Aortic smooth muscle cell (primary cell): ENCODE measurements at places on chromosomes 4 and X. TPM values are rescaled to one million over a fixed set of nuclear protein-coding genes. Genes with fewer than 3 reads are reported as not detected.

The GABRB1 gene
- 3.3 and 5.8 TPM in 2 replicates for total RNA-seq

The MORF4L2 gene
- 517 and 555 TPM in 2 replicates for total RNA-seq

The TMEM31 gene
- total RNA-seq: not detected in 2 replicates

The SFRP2 gene
- total RNA-seq: not detected in 2 replicates

The PLXNB3 gene
- total RNA-seq: 4.3 and 7.5 TPM in 2 replicates

The MAOB gene
- 0.13 and 0.19 TPM in 2 replicates for total RNA-seq
